NCI-H226 (cell line): ENCODE measurements at places on chromosomes 12 and 14.
A peak's percentile ranks its signal among the peaks of the same experiment; 100 is the strongest.

DNA sequence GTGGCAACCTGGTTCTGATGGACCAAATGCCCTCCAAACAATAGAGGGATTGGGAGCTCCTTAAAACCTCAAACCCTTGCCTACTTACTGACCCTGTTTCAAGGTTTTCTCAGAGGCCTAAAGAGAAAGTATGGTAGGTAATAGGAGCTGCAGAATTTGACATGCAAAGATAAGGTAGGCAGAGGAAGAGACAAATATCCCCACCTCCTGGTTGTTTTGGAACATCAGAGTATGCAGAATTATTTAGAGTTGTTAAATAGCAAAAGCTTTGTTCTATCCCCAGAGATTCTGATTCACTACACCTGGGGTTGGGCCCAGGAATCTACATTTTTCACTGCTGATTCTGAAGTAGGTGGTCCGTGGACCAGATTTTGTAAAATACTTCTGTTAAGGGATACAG lies 421.2 kb downstream of the SOX5 start:
- DNase-seq, result no peak

GRCh38 chr12:89574736-89575208 lies 48.9 kb upstream of the POC1B start:
- peak; percentile 54 for DNase-seq

DNA sequence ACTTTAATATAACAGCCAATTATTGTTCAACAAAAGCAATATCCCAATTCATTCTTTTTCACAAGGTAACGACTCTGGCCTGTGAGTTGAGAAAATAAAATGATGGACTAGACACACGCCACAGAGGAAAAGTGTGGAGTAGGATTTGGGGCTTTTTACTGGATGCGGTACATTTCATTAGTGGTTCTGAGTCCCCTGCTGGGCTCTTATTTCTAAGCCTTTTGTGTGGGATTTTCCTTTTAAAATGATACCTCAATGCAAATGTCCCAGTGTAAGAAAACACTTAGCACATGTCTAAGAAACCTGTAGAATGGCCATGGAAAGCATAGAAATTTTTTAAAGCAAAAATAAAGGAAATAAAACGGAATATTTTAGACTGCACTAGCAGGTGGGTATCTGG lies 73.4 kb downstream of the C12orf42 start:
- no peak for DNase-seq

DNA sequence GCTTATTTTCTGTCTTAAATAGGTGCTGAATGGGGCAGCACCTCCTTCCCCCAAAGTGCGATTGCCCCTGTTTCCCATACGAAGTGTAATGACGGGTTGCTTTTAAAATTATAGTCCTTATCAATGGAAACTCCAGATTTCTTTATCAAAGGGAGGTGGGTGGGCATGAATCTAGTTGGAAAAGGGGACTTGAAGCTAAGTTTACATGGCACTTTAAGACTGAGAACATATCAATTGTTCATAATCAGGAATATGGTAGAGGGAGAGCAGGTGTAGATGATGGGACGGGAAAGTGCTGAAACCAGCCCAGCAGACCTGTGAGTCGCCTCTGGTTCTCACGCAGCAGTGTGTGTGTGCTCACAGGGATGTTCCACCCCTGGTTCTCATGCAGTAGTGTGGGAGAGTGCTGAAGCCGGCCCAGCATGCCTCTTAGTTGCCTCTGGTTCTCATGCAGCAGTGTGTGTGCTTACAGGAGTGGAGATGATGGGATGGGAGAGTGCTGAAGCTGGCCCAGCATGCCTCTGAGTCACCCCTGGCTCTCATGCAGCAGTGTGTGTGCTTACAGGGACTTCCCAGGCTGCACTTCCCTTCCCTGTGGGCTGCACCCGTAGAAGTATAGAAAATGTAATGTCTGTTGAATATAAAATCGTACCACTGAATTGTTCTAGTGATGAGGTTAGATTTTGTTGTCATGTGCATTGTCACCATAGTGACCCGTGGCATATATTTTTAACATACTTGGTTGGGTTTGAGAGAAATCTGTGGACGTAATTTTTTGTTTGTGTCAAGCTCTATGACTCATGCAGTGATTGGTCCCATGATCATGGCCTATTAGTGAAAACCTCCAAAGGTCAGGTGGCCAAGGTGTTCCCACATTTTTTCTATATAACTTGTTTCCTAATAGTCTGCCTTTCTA lies 51.6 kb downstream of the GPATCH2L start:
- DNase-seq, result peak; percentile 88

DNA sequence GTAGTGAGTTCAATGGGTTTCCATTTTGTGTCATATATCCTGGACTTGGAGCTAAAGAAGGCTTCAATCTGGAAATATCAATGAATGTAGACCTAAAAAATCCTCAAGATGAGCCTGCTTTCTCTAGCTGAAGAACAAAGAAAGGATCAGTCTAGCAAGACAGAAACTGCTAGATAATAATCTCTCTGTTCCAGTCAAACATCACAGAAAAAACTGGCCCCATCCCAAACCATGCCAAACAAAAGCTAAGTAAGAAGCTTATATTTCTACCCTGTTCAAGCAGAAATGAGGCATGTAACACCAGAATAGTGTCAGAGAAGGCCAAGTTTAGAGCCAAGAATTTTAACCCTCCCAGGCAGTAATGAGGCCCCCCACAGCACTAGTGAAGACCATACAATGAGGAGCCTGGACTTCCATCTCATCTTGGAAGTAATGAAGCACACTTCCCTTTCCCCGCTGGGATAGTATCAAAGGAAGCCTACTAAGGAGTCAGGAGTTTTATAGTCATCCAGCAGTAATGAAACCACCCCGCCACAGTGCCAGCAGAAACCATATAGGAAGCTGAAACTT lies 95.8 kb downstream of the NELL2 start:
- DNase-seq, result no peak

GRCh38 chr12:66514581-66514980 lies 164.3 kb downstream of the GRIP1 start:
- DNase-seq, result peak; percentile 85

GRCh38 chr12:94460616-94460959 lies 921 bp upstream of the CEP83 start:
- DNase-seq, result no peak

DNA sequence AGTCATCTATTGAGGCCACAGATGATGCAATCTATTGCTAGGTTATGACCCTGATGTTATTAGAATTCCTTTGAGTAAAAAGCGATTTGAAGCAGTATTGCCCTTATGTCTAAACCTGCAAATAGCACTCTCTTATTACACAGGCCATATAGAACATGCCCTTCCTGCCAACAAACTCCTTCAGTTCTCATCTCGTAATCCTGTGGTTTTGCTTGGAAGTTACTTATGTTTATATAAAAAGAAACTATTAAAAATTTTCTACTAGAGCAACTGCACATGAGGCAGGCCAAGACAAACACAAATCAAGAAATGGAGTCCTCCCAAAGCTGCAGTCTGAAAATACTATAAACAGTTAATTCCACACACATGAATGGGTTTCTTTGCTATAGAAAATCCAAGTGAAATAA lies 1200.2 kb downstream of the LRFN5 start:
- no peak for DNase-seq

- no peak for DNase-seq
Measured at GRCh38 chr12:103769240-103769945, 71.6 kb downstream of the NT5DC3 start.

GRCh38 chr12:113082486-113083148 lies 26.1 kb downstream of the DTX1 start:
- no peak for DNase-seq

DNA sequence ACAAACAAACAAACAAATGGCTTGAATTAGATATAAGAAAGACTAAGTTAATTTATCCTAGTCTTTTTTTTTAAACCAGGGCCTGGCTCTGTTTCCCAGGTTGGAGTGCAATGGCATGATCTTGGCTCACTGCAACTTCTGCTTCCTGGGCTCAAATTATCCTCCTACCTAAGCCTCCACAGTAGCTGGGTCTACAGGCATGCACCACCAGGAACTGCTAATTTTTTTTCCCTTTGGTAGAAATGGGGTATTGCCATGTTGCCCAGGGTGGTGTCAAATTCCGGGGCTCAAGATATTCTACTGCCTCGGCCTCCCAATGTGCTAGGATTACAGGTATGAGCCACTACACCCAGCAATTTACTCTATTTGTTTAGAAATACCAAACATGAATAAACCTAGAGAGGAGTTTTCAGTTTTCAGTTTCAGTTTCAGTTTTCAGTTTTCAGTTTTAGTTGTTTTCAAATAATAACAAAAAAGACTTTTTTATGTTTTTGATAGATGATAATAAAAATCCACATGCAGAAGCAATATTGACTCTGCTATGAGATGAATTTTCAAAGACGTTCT lies 817.0 kb downstream of the FLRT2 start:
- DNase-seq, result no peak

- DNase-seq, result peak; percentile 73
Measured at GRCh38 chr12:130945786-130946492, 7.8 kb upstream of the ADGRD1 start.

DNA sequence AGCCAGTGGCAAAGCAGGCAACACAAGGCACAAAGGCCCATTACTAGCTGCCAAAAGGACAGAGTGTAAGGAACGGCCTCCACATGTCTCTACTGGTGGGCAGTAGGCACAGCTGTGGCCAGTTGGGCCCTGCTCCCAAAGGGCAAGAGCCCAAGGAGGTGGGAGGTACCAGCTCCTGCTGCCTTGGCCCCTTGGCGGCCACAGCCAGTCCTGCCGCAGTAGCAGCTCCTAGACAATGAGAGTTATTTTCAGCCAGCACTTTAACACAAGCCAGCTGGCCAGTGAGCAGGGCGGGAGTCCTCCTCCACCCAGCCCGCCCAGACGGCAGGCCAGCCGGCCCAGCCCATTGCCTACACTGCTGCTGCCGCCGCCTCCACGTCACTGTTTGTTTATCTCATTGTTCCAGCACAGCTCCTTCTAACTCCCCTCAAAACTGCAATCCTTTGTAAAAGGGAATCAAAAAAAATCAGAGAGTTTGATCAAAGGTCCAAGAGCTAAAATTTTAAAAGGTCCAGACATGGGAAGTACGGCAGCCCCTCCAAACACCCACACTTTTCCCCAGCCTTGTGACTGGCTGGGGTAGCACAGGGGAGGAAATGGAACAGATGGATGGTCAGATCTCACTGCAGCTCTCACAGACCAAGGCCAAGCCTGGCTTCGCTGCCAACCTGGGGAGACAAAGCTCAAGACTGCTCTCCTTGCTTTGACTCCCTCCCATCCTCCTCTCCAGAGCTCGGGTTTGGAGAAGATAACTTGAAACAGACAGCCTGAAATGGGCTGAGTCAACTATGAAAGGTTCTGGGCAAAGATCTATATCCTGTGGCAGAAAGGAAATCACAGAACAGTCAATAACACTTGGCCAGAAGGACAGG lies 33.5 kb downstream of the FMNL3 start:
- DNase-seq, result no peak

DNA sequence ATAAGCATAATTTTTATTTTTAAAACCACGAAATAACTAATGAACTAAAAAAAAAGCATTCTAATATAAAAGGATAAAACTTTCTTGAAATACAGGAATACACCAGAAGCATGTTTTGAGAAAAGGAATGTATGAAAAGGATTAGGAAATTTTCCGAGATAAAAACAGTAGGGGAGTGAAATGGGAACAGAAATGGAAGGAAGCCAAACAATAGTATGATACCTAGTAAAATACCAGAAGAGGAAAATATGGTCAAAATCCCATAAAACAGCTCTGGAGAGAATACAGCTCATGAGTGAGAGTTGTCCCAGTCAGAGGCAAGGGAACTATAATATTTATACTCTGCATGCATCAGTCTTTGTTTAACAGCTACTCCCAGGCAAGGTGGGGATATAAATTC lies 1016.2 kb downstream of the SLC6A15 start:
- peak; percentile 18 for DNase-seq
